NCI-H460 (cell line): ENCODE measurements at places on chromosomes 13 and 19. TPM values are rescaled to one million over a fixed set of nuclear protein-coding genes. Genes with fewer than 3 reads are reported as not detected.

Gene MBD3L2B
- total RNA-seq: not detected in 2 replicates

Gene TUBB4A
- 4.4 and 6.5 TPM in 2 replicates for total RNA-seq

Gene GRK1
- not detected in 2 replicates for total RNA-seq

Gene SGCG
- 0.10 and 0.29 TPM in 2 replicates for total RNA-seq

Gene OR7A17
- total RNA-seq: not detected in 2 replicates

Gene FAM216B
- total RNA-seq: 2.0 and 2.2 TPM in 2 replicates

Gene CFAP97D2
- not detected in 2 replicates for total RNA-seq

Gene DCT
- not detected in 2 replicates for total RNA-seq

Gene ADGRE1
- not detected in 2 replicates for total RNA-seq

Gene ING1
- 6.9 and 11.1 TPM in 2 replicates for total RNA-seq

Gene CEACAM21
- total RNA-seq: not detected in 2 replicates

Gene LILRB1
- total RNA-seq: not detected in 2 replicates

Gene FOSB
- 1.7 and 1.9 TPM in 2 replicates for total RNA-seq

Gene KIR2DL4
- total RNA-seq: not detected in 2 replicates

Gene ATXN8OS
- not detected in 2 replicates for total RNA-seq

Gene NCLN
- 31.4 and 34.4 TPM in 2 replicates for total RNA-seq

Gene EFNB2
- total RNA-seq: 2.0 and 2.2 TPM in 2 replicates

Gene DUXA
- not detected in 2 replicates for total RNA-seq
